Kidney tubule cell (primary cell): ENCODE measurements at places on chromosomes 1 and 21.

- no peak for DNase-seq
Observed at GRCh38 chr1:53398091-53398490, 61.1 kb upstream of the DMRTB1 start.

GRCh38 chr1:156675210-156676113 is 1.7 kb downstream of the NES start:
- DNase-seq: no peak

DNA sequence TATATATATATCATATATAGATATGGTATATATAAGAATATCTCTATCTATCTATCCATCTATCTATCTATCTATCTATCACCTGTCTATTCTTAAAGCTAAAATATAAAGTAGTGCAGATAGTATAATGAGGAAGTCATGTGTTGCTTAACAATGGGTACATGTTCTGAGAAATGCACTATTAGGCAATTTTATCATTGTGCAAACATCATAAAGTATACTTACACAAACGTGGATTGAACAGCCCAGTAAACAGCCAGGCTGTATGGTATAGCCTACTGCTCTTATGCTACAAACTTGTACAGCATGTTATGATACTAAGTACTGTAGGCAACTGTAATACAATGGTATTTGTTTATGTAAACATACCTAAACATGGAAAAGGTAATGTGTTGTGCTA is 621.0 kb upstream of the NCAM2 start:
- DNase-seq: no peak

GRCh38 chr1:19892628-19893168 is 10.5 kb downstream of the OTUD3 start:
- DNase-seq: no peak

- no peak for DNase-seq
Observed at GRCh38 chr1:66286307-66286706, 247.6 kb upstream of the SGIP1 start.

DNA sequence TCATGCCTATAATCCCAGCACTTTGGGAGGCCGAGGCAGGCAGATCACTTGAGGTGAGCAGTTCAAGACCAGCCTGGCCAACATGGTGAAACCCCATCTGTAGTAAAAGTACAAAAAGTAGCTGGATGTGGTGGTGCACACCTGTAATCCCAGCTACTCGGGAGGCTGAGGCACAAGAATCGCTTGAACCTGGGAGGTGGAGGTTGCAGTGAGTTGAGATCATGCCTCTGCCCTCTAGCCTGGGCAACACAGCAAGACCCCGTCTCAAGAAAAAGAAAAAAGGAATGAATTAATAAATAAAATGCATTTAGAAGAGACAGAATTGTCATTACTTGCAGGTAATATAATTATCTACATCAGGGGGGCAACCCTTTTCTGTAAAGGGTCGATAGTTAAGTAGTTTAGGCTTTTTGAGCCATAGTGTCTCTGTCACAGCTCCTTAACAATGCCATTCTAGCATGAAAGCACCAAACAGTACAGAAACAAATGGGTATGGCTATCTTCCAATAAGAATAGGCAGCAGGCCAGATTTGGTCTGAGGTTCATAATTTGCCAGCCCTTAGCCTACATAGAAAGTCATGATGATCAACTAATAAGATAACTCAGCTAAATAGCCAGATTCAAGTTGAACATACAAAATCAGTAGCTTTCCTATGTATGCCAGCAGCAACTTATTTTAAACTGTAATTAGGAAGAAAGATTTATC is 56.8 kb downstream of the RPRD2 start:
- no peak for DNase-seq

- DNase-seq: peak; percentile 39
Observed at GRCh38 chr1:9291914-9292360, 757 bp upstream of the SPSB1 start.

GRCh38 chr1:200528858-200529606 is 91.5 kb downstream of the KIF14 start:
- no peak for DNase-seq

GRCh38 chr1:42046761-42047507 is 106.3 kb upstream of the GUCA2B start:
- DNase-seq: no peak

- peak; percentile 11 for DNase-seq
Observed at GRCh38 chr1:75134647-75135572, 722 bp downstream of the LHX8 start.

DNA sequence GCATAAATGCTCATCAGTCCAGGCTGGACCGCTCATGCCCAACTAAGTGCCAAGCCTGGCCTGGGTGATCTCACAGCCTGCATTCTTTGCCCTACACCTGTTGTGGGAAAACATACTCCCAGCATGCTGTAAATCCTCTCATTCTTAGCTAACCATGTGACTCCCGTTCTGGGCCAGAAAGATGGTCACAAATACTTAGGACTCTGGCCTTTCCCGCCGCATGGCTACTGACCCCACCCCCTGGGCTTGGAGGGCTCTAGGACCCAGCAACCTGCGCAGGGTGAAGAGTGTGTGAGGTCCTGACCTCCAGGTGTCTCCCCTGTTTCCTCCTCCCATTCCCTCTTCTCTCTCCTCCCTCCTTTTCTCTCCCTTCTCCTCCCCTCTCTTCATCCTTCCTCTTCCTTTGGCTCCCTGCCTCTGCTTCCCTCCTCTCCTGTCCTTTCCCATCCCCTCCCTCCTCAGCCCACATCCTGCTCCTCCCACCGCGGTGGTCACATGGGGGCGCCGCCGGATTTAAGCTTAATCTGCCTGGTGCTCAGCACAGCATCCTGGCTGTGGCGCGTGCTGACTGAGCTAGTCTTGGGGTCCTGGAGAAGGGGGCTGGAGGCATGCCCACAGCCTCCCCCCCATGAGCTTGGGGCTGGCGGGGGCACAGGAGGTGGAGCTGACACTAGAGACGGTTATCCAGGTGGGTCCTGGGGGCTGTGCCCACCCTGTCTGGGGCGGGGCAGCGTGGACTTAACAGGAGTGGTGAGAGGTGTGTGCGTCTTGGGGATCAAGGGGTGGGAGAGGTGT is at the start of gene CROCC:
Gene CROCC (plus strand): TSS at position 541 of the 795 bp plus-strand sequence. CDS start 88 bp downstream, at position 629.
- DNase-seq: peak; percentile 63

DNA sequence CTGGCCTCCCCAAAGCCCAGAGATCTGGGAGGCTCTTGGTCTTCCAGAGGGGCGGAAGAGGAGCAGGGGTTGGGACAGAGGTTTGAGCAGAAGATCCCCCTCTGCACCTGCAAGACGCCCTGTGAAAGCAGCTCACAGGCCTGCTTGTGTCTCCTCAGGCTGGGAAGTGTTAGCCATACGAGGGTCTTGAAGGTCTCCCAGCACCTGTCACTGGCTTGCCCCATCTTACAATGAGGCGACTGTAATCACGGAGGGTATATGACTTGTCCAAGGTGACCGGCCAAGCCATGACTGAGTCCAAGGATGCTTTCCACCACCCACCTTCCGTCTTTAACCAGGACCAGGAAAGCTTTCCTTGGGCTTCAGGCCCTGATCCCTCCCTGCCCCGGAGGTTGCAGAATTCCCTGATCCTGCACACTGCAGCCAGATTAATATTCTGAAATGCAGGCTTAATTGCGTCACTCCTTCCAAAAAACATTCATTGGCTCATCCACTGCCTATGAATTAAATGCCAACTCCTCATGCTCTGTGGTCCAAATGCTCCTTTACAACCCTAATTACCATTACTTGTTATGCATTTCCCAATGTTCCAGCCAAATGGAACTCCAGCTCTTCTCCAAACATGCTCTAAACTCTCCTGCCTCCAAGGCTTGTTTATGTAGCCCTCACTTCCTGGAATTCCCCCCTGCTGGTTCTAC is 64.0 kb downstream of the DDX20 start:
- no peak for DNase-seq

DNA sequence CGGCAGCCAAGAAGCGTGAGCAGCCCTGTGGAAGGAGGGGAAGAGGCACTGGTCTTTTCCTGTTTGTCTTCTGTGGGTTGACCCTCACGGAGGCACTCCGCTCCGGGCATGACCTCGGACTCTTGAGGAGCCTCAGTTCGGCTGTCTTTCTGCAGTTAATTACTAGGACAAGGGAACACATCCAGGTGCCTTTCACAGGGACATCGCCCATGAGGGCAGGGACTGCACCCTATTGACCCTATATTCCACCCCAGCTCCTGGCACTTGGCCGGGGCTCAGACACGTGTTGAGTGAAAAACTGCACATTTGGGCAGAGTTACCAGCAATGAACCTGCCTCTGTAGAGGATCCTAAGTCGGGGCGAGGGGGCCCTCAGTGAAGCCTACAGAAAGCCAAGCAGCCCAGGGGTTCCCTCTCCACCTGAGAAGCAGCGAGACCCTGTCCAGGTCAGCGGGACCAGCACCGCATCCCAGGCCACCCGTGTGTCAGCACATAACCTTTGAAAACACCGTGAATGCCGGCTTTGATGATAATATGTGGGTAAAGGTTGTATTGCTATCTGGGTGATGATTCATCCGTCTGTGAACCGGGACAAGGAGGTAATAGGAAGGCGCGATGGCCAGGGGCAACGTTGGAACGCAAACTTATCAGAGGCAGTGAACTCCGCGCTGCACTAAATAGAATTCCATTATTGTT is 161.4 kb upstream of the ARHGEF16 start:
- no peak for DNase-seq

GRCh38 chr1:32221980-32222755 is at the start of the genes EIF3I and TMEM234:
Gene EIF3I, plus strand, starts transcription at chr1:32222407. Its CDS starts 35 bp downstream, at chr1:32222442.
Gene TMEM234, minus strand, starts transcription at chr1:32222353. Its CDS starts 31 bp downstream, at chr1:32222322.
- DNase-seq: peak; percentile 94

- peak; percentile 85 for DNase-seq
Observed at GRCh38 chr1:226882631-226883409, 12.4 kb downstream of the PSEN2 start.

DNA sequence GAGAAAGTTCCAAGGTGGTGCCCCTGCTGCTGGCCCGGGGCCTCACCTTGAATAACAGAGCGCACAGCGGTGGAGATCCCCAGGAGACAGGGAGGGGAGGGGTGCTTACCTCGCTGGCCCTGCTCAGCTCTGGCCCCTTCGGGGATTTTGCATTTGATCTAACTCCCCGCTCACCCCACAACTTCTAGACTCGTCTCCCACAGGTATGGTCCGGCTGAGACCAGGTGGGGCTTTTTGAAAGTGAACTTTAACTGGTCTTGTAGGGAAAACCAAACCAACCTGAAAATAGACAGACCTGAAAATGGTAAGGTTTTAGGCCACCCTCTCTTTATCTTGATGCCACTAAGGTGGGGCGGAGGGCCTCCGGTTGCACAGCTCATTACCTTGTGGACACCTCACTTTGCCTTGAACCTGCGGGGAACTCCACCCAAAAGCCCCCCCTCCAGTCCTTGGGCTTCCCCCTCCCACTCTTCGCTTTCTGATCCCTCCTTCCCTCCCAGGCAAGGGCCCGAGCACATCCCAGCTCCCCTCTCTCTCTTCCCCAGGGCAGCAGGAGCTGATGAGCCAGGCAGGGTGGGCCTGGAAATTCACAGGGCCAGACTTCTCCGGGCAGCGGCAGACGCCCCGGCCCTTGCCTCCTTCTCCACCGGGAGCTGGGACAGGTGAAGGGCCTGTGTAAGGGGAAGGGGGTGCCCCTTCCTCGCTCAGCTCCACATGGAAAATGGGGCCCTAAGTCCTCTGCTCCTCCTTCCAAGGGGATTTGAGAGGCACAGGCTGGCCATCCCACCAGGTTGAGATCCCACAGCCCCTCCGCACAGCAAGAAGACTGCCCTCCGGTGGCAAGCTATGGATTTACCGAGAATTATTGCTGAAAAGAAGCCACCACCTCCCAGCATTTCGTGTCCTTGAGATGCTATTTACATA is 16.1 kb downstream of the TNFRSF8 start:
- peak; percentile 39 for DNase-seq

GRCh38 chr1:156102633-156103511 is 11.6 kb upstream of the LMNA start:
- DNase-seq: no peak

DNA sequence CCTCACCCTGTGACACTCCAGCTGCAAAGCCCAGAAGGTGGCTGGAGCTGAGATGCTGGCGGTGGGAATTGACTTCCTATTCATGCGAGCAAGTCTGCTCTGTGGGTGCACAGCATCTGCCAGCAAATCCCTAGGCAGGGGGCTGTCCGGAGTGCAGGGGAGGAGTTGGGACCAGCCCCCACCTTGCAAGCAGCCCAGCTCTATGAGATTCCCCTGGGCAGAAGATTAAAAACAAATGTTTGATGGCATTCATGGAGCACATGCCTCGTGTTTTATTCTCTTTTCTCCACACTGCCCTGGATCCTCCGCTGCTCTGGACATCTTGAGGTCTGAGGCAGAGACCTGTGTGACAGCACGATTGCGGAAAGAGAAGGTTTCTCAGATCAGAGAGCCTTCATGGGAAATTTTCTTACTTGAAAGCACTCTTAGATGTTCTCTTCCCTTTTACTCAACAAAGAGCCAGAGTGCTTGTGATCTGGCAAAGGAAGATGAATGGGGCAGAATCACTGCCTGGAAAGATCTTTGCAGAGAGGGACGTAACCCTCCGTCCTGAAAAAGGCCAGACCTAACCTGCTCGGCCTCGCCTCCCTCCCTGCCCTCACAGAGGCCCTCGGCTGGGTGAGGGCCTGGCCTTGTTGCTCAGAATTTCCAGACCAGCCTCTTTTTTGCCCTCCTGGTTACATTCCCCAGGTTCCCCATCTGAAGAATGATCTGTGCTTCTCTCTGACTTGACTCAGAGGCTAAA is 597.1 kb downstream of the KIF26B start:
- DNase-seq: no peak

GRCh38 chr1:240652549-240652948 is 40.6 kb upstream of the GREM2 start:
- no peak for DNase-seq

DNA sequence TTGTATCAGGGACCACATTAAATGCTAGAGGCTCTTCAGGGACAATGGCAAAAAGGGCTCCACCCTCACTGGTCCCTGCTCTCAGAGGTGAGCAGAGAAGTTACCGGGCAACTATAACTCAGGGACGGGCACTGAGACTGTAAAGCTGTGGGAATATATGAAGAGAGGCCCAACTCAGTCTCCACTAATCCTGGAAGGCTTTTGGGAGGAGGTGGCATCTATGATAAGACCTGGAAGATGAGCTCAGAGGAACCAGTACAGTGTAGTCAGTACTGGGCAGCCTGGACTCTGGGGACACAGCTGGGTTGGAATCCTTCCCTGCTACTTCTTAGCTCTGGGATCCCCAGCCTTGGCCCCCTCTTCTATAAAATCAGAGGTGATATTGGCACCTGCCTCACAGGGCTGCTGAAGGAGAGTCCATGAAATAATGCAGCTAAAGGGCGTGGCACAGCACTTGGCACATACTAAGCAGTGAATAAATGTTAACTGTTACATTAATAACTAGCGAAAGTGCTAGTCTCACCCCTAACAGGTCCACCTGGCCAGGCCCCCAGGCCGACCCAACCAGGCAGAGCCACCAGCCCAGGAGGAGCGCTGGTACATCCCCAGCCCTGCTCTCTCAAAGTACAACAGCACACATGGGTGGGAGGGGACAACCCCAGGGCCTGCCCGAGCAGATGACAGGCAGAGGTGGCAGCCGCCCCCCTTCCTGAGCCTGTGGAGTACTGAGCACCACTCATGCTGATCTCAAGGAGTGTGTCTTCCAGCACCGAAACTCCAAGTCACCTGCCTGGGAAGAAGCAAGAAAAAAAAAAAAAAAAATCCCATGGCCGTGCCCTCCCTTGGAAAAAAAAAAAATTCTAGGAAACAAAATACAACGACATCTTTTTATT is 62.7 kb downstream of the CASZ1 start:
- no peak for DNase-seq

DNA sequence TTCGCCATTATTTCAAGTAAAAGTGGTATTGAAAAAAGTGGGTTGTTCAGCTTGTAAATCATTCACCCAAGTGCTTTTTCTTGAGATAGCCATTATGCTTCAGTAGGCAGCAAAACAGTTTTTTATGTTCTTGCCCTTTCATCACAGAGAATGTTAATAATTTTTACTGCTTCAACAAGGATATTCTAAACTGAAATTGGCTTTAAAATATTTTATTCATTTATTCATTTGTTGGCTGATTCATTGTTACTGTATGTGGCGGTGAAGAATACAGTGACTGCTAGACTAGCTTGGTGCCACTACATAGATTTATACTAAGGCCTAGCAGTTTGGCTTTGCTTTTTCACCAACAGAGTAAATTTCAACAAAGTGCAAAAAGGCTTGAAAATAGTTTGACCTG is 121.5 kb downstream of the OLFML2B start:
- peak; percentile 71 for DNase-seq
